ENCODE measurements at places on chromosomes 1 and 21. TPM values are rescaled to one million over a fixed set of nuclear protein-coding genes. Genes with fewer than 3 reads are reported as not detected.

The OR2G6 gene
- total RNA-seq, result not detected

DNA sequence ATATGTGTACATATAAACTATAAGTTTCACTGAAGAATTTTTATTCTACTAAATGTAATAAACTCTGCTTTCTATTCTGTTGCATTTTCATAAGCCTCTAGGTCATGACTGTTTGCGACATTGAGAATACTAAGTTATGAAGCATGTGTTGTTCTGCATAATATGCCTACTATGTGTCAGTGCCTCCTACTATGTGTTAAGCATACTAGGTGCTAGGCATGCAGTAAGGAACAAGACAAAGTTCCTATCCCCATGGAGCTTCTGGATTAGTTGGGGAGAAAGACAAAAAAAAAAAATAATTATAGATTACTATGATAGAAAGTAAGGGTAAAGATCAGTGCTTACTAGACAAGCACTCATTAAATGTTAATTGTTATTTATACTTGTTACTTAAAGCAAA is 1.3 kb downstream of the SDCCAG8 start:
- DNase-seq, result no peak

- DNase-seq, result no peak
These were observed 508.0 kb downstream of the PLPP3 start for GRCh38 chr1:56071351-56071750.

DNA sequence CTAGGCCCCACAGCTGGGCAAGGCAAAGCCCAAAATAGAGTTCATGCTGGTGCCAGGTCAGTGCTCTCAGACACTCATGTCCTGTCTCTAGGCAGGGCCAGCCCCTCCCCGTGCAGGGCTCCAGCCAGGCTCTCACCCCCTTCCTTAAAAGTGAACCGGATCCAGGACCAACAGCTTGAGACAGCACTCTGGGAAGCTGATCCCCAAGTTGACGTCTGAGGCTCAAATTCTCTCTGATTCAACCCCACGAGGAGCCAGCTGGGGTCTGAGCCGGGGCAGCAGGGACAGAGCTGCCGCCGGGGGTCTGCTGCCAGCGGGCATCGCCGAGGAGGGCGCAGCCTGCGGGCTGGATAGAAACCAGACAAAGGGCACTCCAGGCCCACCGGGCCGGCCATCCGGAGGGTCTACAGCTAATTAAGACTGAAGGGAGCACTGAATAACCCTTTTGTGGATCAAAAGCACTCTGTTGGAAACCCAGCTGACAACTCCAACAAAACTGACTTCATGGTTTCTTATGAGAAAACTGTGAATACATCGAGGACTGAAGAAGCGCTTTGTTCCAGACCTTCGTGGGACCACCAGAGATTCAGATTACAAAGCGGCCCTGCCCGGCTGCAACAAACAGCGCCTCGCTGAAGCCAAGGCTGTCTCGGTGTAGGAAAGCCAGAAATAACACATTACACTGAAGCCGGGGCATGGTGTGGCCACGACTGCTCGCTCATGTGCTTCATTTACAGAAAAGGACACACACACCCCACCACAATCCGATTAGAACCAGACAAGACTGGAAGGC is 95.8 kb downstream of the PSMG1 start:
- DNase-seq, result no peak

The KCNJ9 gene
- total RNA-seq, result not detected

DNA sequence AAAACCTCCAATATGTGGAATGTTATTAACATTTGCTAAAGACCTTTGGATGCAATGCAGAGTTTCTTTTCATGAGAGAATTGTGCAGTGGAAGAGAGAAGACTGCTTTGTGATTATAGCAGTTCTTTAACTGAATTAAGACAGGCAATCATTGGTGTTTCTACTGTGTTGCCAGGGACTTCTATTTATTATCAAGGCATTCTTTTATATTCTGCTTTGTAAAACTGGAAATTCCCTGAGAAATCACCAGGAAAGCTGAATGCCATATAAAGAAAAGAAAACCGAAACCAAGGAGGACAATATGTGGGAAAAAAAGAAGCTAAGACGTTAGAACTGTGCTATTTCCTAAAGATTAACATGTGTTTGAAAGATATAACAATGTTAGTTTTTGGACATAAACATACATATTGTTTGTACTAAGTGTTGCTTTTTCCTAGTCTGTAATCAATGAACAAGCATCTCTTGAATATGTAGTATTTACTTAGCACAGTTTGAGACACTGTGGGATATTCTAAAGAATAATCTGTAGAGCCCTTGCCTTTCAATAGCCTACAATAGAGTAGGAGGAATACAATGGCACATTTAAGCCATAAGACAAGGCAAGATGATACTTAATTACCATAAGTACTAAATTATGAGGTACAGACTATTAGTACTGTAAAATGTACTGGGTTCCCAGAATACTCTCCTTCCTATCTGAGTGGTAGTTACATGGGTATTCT is 47.1 kb downstream of the EXTL2 start:
- no peak for DNase-seq

The PDE4B gene
- total RNA-seq, result 15.8 TPM

- no peak for DNase-seq
These were observed 202.3 kb upstream of the BRINP3 start for GRCh38 chr1:190679983-190680382.
